Suprapubic skin (tissue), 4 donors: ENCODE measurements at places on chromosomes 3 and 15. TPM values are rescaled to one million over a fixed set of nuclear protein-coding genes. Genes with fewer than 3 reads are reported as not detected.

CLDN11 gene
- 2.1 TPM for total RNA-seq

MESP2 gene
- not detected for total RNA-seq

TPRA1 gene
- total RNA-seq, result 60.8 TPM

- H3K27ac ChIP-seq, result no peak overlapping the region
- H3K36me3 ChIP-seq, result no peaks in the 10 kb centered on the region
- no peak overlapping the region for H3K4me3 ChIP-seq
- DNase-seq, result no peak
- no peaks in the 10 kb centered on the region for H3K27me3 ChIP-seq
These were observed 65.7 kb downstream of the MYLK start for GRCh38 chr3:123818324-123818920.

DNA sequence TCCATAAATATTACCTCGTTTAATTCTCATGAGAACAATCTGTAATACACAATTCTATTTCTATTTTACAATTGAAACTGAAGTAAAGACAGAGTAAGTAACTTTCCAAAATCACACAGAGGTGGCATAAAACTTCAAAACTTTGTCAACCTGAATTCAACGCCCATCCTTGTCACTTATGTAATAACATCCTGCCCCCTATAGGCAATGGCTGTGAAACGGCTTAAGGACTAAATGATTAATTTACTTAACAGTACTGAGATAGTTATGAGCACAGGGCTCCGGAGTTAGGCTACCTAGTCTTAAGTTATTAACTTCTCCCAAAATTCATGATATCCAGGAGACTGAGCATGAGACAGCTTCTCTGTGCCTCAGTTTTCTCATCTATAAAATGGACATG lies 293.1 kb upstream of the CHRM5 start:
- H3K27ac ChIP-seq, result no peak overlapping the region
- no peaks in the 10 kb centered on the region for H3K36me3 ChIP-seq
- H3K4me1 ChIP-seq, result no peaks in the 10 kb centered on the region
- no peak for DNase-seq

ATRIP gene
- 8.7 TPM for total RNA-seq

LRRIQ4 gene
- not detected for total RNA-seq

DZIP1L gene
- 17.4 TPM for total RNA-seq

DNA sequence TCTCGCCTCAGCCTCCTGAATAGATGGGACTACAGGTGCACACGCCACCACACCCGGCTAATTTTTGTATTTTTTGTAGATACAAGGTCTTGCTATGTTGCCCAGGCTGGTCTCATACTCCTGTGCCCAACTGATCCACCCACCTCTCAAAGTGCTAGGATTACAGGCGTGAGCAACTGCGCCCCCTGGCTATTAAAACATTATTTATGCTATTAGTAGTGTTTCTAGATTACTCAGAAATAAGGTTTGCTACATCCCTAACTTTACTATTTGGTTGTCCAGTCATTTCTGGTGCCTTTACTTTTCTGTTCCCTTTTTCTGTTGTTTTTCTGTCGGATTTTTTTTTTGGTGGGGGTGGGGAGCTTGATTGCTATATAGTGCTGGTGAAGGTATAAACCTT lies 393.6 kb upstream of the TPM1 start:
- H3K27ac ChIP-seq, result no peak overlapping the region
- H3K36me3 ChIP-seq, result no peaks in the 10 kb centered on the region
- no peaks in the 10 kb centered on the region for H3K27me3 ChIP-seq
- no peak overlapping the region for H3K4me3 ChIP-seq
- no peak for DNase-seq

DNA sequence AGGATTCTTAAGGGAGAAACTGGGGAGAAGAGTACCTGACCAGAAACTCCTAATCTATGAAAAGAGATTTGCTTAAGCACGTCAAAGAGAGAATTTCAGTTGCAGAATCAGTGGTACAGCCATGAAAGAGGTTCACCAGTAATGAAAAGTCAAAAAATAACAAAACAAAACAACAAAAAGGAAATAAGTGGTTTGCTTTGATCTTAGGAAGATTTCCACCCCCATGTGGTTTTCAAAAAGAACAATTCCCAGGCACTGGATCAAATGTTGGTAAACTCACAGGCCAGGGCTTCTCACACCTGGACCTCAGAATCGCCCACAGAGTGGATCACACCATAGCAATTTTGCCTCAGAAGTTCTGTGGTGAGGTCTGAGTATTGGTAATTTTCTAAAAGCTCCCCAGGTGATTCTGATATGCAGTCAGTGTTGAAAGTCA lies 67.5 kb downstream of the TMEM39A start:
- H3K27me3 ChIP-seq, result no peaks in the 10 kb centered on the region
- no peak for DNase-seq
- H3K4me3 ChIP-seq, result no peak overlapping the region
- H3K4me1 ChIP-seq, result no peaks in the 10 kb centered on the region

- peak overlapping the region; percentile 61 for H3K4me3 ChIP-seq
- no peak for DNase-seq
- H3K27ac ChIP-seq, result no peak overlapping the region
- peaks cover 9% of the 10 kb centered on the region for H3K4me1 ChIP-seq
These were observed 1.9 kb downstream of the CD200 start for GRCh38 chr3:112334691-112335433.

GRCh38 chr3:30847592-30847991 lies 46.9 kb downstream of the GADL1 start:
- no peak overlapping the region for H3K4me3 ChIP-seq
- no peaks in the 10 kb centered on the region for H3K4me1 ChIP-seq
- H3K27ac ChIP-seq, result no peak overlapping the region
- no peak for DNase-seq
- no peaks in the 10 kb centered on the region for H3K36me3 ChIP-seq

- no peaks in the 10 kb centered on the region for H3K36me3 ChIP-seq
- no peak overlapping the region for H3K27ac ChIP-seq
- no peak overlapping the region for H3K4me3 ChIP-seq
- no peaks in the 10 kb centered on the region for H3K27me3 ChIP-seq
These were observed 170.5 kb downstream of the GREM1 start for GRCh38 chr15:32888221-32888761.

DNA sequence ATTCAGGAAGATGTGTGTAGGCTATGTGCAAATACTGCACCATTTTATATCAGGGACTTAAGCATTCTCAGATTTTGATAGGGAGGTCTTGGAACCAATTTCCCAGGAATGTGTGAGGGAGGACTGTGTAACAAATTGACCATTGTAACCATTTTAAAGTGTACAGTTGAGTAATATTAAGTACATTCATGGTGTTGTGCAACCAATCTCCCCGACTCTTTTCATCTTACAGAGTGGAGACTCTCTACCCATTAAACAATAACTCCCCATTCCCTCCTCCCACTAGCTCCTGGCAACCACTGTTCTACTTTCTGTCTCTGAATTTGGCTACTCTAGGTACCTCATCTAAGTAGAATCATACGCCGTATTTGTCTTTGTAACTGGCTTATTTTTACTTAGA lies 5.1 kb downstream of the RCN2 start:
- peaks cover 13% of the 10 kb centered on the region for H3K4me1 ChIP-seq
- peaks cover 35% of the 10 kb centered on the region for H3K36me3 ChIP-seq
- H3K4me3 ChIP-seq, result no peak overlapping the region

GRCh38 chr15:34693053-34693744 lies 61.6 kb downstream of the GJD2 start:
- H3K4me1 ChIP-seq, result no peaks in the 10 kb centered on the region
- H3K36me3 ChIP-seq, result no peaks in the 10 kb centered on the region
- no peak overlapping the region for H3K27ac ChIP-seq
- DNase-seq, result no peak

DNA sequence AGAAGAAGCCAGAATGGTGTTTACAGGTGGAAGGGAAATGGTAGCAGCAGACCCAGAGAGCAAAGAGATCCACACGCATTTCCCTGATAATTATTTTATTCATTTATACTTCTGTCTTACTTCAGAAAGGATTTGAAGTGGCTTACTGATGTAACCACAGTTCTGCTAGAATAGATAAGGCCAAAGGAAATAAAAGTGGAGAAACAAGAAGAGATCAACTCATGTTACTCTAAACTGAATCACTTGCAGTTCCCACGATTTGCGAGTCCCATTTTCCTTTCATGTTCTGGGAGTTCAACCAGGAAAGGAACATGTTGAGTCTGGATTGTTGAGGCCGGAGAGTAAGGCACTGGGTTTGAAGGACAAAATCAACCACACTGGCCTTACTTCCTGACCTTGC lies 151.8 kb downstream of the MYRIP start:
- H3K27me3 ChIP-seq, result no peaks in the 10 kb centered on the region
- H3K27ac ChIP-seq, result peak overlapping the region; percentile 69
- H3K4me3 ChIP-seq, result no peak overlapping the region
- no peak for DNase-seq
- peaks cover 33% of the 10 kb centered on the region for H3K4me1 ChIP-seq
- H3K36me3 ChIP-seq, result no peaks in the 10 kb centered on the region

DNA sequence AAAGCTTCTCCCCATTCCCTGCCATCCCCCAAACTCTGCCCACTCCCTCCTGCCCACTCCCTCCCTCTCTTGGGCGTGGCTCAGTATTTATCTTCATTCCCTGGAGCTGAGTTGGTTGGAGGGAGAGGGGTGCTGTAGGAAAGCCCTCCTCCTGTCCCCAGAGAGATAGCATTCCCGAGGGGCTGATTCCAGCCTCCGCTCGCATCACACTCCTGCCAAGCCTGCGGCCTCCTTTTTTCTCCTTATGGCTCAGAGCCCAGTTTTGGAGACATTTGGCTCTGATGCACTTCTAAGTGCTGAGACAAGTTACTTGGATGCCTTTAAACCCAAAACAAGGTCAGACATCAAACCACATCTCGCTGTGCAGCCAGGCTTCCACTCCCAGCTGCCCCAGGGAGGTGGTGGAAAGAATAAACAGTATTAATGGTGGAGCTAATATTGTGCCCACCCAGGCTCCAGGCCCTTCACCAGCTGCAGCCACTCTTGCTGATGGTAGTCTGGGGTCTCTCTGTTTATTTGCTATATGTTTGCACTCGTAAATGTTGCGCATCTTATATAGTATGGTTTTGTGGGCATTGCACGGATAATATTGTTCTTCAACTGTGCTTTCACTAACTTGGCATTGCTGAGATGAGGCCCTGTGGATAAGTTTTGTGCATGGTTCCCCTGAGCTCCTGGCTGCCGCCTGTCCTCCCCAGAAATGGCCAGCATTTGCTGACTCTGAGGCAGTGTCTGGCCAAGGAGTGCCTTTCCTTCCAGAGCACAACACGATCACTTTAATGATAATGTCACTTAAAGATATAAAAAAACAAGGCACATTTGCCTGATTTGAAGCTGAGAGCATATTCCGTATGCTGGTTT lies 157.2 kb downstream of the LRRC28 start:
- H3K27me3 ChIP-seq, result no peaks in the 10 kb centered on the region
- peaks cover 23% of the 10 kb centered on the region for H3K4me1 ChIP-seq
- no peak for DNase-seq
- no peaks in the 10 kb centered on the region for H3K36me3 ChIP-seq
- no peak overlapping the region for H3K4me3 ChIP-seq

MYEF2 gene
- 5.3 TPM for total RNA-seq

- no peak overlapping the region for H3K4me3 ChIP-seq
- DNase-seq, result no peak
- peaks cover 34% of the 10 kb centered on the region for H3K36me3 ChIP-seq
- H3K27ac ChIP-seq, result no peak overlapping the region
- H3K27me3 ChIP-seq, result no peaks in the 10 kb centered on the region
These were observed 4.8 kb downstream of the GLYCTK start for GRCh38 chr3:52292247-52293065.

GRCh38 chr3:165254812-165255211 lies 58.6 kb upstream of the SLITRK3 start:
- DNase-seq, result no peak
- H3K4me3 ChIP-seq, result no peak overlapping the region
- no peaks in the 10 kb centered on the region for H3K27me3 ChIP-seq
- H3K27ac ChIP-seq, result no peak overlapping the region
- no peaks in the 10 kb centered on the region for H3K36me3 ChIP-seq
- no peaks in the 10 kb centered on the region for H3K4me1 ChIP-seq

DNA sequence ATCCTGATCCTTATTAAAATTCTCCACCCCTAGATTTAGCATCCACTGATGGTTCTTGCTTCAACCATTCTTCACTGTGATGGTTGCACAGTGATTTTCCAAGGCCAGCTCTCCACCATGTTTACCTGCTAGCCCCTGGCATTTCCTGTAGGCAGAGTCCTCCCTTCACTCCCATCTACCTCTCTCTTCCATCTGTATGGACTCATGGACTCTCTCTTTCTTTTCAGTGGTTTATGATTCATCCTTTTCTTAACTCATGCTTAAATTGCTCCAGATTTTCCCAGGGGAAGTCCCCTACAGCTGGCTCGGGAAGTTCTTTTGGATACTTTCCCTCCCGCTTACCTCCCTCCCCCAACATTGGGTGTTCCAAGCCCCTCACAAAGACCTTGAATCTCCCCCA lies 18.7 kb downstream of the TGM4 start:
- no peak for DNase-seq
- no peaks in the 10 kb centered on the region for H3K36me3 ChIP-seq
- no peaks in the 10 kb centered on the region for H3K4me1 ChIP-seq
- no peak overlapping the region for H3K27ac ChIP-seq
- H3K4me3 ChIP-seq, result no peak overlapping the region

- H3K27me3 ChIP-seq, result no peaks in the 10 kb centered on the region
- no peak for DNase-seq
- H3K36me3 ChIP-seq, result no peaks in the 10 kb centered on the region
- no peak overlapping the region for H3K27ac ChIP-seq
- no peak overlapping the region for H3K4me3 ChIP-seq
- no peaks in the 10 kb centered on the region for H3K4me1 ChIP-seq
These were observed 61.0 kb downstream of the OCA2 start for GRCh38 chr15:28037969-28038590.

SLC6A20 gene
- not detected for total RNA-seq

DNA sequence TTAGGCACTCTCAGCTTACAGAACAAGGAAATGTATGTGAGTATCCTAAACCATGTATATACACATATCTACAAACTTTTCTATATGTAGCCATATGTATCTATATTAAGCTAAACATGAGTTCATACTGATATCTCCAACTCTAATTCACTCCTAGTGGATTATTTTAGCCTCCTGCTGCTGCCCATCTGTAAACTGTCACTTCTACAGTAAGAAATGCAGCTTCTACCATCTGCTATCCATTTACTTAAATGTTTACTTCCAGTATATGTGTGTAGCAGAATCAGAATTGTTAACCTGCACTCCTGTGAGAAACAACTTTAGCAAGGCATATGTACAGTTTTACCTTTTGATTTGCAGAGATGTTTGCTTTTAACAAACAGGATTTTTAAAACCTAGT lies 478.5 kb upstream of the CBLB start:
- no peak overlapping the region for H3K27ac ChIP-seq
- H3K4me1 ChIP-seq, result peaks cover 15% of the 10 kb centered on the region
- no peak for DNase-seq
- no peaks in the 10 kb centered on the region for H3K27me3 ChIP-seq
- no peak overlapping the region for H3K4me3 ChIP-seq

GRCh38 chr3:128366136-128366535 lies 100.6 kb downstream of the DNAJB8 start:
- peaks cover 16% of the 10 kb centered on the region for H3K4me1 ChIP-seq
- H3K27me3 ChIP-seq, result no peaks in the 10 kb centered on the region
- no peaks in the 10 kb centered on the region for H3K36me3 ChIP-seq
